ENCODE measurements at places on chromosomes 7 and 10.

- no peak for DNase-seq
Measured at GRCh38 chr7:27619492-27619891, 43.2 kb downstream of the HIBADH start.

DNA sequence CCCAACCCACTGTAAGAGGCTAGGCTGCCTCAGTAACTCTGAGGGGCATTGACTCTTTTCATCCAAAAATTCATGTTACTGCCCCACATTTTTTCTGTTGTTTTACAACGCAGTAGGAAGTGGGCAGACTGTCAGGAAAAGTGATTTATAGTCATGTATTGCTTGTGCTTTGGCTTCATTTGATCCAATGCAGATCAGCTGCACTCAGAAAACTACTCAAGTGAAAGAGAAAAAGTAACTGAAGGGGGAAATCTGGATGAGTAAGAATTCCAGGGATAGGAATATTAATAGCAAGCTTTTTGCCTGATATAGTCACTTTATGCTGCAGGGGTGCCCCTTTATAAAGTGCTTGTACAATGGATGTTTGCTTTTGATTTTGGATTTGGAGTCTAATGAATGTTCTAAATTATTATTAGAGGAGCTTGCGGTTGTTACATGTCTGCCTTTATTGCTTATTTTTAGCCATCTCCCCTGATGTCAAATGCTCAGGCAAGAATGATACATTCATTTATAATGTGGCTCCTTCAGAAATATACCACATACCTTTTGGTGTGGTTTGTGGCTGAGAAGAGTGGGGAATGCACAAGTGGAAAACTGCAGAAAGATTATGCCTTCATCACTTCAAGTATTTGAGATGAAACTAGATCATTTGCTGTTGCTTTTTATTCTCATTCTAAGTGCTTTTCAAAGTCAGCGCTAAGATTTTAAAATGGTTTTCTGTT is 86.1 kb downstream of the EGFR start:
- no peak for DNase-seq

- DNase-seq, result no peak
Measured at GRCh38 chr10:98589007-98589406, 142.3 kb upstream of the HPS1 start.

- DNase-seq, result no peak
Measured at GRCh38 chr10:116331815-116332214, 7.6 kb downstream of the CCDC172 start.

DNA sequence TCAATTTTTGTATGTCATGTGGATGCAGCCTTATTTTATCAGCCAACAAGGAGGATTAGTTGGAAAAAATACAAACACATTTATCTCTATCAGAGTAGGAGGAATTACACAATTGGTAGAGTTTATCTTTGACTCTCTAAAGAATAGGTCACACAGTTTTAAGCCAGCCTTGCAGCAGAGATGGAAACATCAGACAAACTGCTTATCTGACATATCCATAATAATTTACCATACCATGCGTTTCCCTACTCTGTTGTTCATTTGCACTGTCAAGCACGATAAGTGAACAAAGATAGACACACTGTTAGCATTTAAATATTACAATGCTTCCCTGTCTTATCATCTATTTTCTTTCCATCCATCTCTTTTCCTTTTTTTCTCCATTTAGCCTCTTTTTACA is 283.7 kb upstream of the SMIM30 start:
- DNase-seq, result no peak

DNA sequence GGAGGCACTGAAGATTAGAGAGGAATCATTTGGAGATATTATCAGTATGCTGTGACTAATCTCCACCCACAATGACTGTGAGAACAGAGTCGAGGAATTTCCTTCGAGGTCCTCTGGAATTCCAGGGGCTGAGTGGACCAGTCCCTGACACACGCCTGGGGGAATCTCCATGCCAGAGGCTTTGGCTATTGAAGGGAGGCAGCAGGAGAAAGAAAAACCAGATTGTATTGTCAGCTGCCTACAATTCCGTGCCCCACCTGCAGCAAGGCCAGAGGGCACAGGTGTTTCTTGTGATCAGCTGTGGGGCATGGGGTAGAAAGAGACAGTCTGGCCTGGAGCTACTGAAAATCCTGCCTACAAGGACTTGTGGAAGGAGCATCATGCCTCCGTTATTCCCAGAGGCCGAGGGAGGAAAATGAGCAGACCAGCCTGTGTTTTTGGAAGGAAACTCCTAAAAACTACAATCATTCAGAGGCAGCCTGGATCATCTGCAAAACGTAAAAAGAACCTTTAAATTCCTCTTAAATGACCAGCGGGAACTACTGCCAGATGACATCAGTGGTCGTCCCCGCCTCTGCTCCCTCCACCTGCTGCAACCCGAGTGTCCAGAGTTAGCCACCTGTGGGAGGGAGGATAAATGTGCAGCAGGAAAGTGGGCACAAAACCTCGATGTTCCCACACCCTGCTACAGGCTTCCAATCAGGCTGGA is 25.4 kb upstream of the ANK3 start:
- no peak for DNase-seq

Data from activated CD4-positive, CD25-positive, alpha-beta regulatory T cell treated with anti-CD3 and anti-CD28 coated beads, Interleukin-2, amount 50 U/mL, for 16 hours (primary cell).